ENCODE measurements at places on chromosomes 3 and 15.

- no peak for DNase-seq
These were observed 45.7 kb downstream of the GRIP2 start for GRCh38 chr3:14494279-14494972.

DNA sequence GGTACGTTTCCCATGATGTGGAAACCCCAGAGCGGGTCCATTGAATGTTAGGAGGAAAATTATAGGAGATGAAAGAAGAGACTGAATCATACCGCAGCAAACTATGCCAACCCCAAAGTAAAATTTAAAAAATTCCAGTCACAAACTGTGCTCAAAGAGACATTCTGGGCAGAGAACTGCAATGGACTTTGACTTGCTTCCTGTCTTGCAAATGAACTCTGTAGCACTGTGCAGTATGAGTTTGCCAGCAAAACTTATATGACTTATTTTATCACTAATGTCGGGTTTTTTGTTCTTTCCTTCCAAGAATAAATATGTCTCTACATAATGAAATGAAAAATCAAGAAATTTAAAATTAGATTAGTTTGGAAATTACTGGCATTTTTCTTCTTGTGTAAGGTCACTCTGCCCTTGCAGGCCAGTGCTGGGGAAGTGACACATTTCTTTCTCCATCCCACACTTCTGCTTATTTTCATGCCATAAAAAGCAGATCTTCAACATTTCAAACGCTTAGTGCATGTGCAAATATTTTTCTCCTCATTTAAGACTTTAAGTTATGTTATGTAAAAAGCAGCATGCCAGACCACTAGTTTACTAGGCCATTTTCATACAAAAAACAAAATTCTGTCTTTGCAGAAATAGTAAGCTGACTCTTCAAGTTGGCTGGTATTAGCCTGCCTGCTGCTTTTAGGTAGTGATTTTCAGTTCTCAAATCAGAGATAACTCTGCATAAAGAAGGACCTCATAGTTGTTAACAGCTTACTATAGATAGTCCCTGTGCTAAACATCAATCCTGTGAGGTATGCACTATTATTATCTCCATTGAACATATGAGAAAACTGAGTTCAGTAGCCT, 32.2 kb upstream of the SSR3 start:
- no peak for DNase-seq

- no peak for DNase-seq
These were observed 619.7 kb upstream of the AGTR1 start for GRCh38 chr3:148077965-148078364.

DNA sequence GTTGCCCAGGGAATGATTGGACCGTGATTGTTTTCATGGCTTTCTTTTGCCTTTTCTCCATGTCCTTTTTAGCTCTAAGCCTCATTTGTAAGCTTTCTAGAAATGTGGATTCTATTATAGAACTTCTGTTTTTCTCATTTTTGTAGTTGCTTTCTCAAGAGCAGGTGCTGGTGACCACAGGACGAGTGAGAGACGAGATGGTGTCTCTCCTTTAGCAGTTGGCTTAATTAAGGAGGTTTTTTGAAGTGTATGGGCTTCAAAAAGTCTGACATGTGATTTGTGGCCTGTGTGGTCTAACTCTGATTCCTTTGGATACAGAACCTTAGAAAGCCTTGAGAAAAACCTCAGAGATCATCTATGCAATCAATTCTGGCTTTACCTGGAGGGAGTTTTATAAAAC, 292.8 kb downstream of the LPP start:
- no peak for DNase-seq

- no peak for DNase-seq
These were observed 128.5 kb downstream of the RBMS3 start for GRCh38 chr3:29409409-29409808.

GRCh38 chr3:29026286-29026685, 254.6 kb upstream of the RBMS3 start:
- no peak for DNase-seq

DNA sequence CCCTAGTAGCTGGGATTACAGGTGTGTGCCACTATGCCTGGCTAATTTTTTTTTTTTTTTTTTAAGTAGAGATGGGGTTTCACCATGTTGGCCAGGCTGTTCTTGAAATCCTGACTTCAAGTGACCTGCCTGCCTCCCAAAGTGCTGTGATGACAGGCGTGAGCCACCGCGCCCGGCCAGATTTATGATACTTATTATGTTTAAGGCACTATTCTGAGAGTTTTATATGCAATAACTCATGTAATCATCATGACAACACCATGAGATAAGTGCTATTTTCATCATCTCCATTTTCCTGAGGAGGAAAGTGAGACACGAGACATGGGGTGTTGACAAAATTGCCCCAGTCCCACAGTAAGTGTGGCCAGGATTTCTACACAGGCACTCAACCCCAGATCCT, 366.4 kb upstream of the TRIM42 start:
- DNase-seq: no peak

GRCh38 chr3:122025296-122025695, 3.2 kb upstream of the ILDR1 start:
- DNase-seq: no peak

- no peak for DNase-seq
These were observed at the start of gene SOX2 for GRCh38 chr3:181711325-181712135. Gene SOX2 (plus strand): TSS chr3:181711925. CDS start chr3:181712361, 436 bp downstream.
